COLO829 (cell line): ENCODE measurements at places on chromosomes 13 and 19.

DNA sequence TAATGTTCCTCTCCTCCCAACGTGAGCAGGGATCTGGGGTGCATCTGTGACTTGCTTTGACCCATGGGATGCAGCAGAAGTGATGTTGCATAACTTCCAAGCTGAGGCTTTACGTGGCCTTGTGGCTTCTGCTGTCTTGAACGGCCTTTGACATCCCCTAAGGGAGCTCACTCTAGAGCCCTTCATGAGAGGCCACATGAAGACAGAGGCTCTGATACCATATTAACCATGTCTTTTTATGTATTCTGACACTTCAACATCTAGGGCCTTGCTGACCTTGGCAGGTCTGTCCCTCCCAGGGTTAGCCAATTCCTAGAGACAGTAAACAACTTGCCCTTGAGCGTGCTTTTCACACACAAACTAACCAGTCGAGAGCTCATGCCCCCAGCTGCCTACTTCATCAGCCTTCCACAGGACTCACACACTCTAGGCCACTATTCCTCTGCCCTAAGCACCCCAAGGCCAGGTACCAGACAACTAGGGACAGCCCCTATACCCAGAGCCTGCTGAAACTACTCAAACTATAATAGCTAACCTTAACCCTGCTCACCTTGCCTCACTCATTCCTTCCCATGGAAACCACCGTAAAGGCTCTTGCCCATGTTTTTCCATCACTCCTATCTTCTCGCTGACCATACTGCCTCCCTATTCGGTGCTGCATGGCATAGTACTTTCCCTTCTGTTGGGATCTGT is 45.4 kb downstream of the CCDC70 start:
- no peak for DNase-seq

GRCh38 chr13:109275852-109276251 is 510.5 kb downstream of the IRS2 start:
- DNase-seq, result no peak

DNA sequence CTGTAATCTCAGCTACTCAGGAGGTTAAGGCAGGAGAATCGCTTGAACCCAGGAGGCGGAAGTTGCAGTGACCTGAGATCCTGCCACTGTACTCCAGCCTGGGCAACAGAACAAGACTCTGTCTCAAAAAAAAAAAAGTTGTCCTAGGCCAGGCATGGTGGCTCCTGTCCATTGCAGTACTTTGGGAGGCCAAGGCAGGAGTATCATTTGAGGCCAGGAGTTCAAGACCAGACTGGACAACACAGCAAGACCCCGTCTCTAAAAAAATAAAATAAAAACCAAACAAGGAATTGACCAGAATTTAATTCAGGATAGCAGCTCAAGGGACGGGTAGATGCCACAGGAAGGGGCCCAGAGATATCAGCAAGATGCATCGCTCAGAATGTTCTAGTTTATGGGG is 4.9 kb downstream of the SULT2B1 start:
- no peak for DNase-seq

GRCh38 chr13:25046985-25047511 is 48.9 kb upstream of the PABPC3 start:
- no peak for DNase-seq

GRCh38 chr19:16355293-16356043 is 30.8 kb downstream of the KLF2 start:
- DNase-seq, result peak; percentile 68

DNA sequence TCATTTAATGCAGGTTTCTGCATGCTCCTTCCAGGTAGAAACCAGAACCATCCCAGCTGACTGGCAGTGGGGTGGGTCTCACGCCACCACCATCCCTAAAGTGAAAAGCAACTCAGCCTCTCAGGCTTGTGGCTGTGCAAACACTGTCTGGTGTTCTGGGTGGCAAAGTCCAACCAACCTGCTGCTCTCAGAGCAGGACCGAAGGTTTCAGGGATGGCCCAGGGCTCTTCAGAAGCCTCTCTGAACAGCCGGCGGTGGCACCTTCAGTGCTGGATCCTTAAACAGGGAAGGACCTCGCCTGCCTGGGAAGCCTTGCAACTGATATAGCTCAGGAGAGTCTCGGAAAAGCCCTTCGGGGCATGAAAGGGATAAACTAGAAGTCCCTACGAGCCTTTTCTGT is 100.8 kb downstream of the COL4A1 start:
- no peak for DNase-seq

- DNase-seq, result no peak
These were observed 1.2 kb downstream of the ALKBH7 start for GRCh38 chr19:6373813-6374108.

DNA sequence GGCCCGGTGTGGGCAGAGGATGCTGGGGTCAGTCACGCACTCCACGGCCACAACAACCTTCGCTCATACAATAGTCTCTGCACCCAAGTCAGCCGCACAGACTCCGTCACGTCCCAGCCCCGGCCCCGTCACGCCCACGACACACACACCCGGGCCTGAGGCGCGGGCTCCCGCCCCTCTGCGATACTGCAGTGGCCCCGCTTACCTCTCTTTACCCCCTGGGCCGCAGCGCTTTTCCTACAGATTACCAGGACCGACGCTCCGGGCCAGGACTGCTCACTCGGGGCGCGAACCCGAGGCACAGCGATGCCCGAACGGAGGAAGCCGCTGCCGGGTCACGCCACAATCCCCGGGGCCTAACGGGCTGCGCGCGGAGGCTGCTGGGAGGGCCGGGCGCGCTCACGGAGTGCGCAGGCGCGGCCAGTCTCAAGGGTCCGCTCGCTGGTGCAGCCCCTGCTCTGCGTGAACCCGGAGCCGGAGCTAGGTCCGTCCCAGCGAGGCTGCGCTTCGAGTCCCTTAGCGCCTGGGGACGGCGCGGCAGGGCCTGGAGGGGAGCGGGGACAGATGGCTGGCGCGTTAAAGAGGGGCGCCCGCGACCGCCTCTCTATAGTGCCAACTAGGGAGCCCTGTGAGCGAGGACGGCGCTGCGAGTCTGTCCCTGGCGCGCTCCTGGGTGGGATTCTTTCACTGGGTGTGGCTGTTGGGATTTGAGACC is at the start of gene ZFP82:
TSS of gene ZFP82 (minus strand) at position 358 of the 715 bp plus-strand sequence. CDS start 8,855 bp downstream, outside the sequence.
- DNase-seq, result no peak

GRCh38 chr13:106911020-106911419 is 343.1 kb upstream of the ARGLU1 start:
- DNase-seq, result no peak

GRCh38 chr19:980133-980998 is 3.8 kb upstream of the WDR18 start:
- DNase-seq, result no peak
